SK-N-DZ (cell line): ENCODE measurements at places on chromosomes 5 and 9.

DNA sequence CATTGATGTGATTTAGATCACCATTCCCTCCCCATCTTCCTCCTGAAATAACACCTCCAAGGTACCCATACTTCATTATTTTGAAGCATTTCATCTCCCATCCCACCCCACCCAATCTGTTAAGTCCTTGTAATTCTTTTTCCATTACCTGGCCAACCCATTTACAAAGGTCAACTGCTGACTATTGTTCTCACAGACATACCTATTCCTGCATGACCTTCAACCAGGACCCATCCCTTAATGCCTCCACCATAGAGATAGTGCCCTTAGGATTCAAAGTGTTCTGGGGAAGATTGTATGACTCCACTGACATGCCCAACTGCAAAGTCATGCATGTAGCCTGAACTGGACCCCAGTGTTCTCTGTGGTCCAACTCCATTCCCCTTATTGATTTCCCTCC is 91.2 kb downstream of the NLN start:
- no peak for DNase-seq

GRCh38 chr5:42993516-42994245 is 46.4 kb downstream of the ANXA2R start:
- DNase-seq: no peak

GRCh38 chr9:111874500-111874899 is 22.1 kb upstream of the UGCG start:
- no peak for DNase-seq

DNA sequence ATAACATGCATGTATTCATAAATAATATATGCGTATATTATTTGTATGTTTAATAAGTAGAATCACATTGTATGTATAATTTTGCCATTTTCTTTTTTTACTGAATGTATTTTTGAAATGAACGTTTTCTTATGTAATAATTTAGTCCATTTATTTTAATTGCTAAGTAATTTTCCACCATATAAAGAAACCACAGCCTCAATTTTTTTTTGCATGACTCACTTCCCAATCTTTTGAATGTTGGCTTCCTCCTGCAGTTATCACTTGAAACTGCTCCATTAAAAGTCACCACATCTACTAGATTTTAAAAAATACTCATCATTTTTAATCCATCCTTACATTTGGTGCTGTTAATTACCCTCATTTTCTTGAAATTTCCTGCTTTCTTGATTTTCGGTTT is 363.3 kb upstream of the MEF2C start:
- no peak for DNase-seq

GRCh38 chr9:7370988-7371387 is 428.6 kb downstream of the DMAC1 start:
- no peak for DNase-seq

GRCh38 chr9:79667817-79668436 is 96.2 kb downstream of the TLE4 start:
- DNase-seq: no peak

GRCh38 chr9:133124907-133125275 is 3.9 kb upstream of the RALGDS start:
- no peak for DNase-seq

DNA sequence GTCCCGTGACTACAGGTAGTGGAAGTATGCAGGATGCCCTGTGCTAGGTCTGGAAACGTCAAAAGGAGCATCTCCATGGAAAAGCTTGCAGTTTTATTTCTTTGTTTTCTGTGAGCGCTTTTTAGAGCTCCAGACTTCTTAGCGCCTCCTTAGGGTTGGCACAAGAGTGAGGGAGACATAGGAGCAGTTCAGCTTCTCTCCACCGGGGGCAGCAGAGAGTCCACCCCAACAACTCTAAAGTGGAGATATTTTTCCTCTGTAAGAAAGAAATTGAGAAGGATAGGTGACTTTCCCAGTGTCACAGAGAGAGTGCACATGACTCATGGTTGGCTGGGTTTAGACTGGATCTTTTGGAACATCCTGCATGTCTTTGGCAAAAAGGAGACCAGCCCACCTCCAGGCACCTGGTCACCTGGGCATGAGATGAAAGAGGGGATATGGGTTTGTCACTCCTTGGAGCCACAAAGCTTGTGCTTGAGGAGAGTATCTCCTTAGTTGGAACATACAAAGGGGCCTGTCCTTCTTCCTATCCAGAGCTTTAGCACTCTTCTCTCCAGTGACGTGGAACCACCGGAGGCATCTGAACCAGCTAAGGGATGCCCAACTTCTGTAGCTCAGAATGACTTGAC is 637.7 kb downstream of the SEMA5A start:
- DNase-seq: peak; percentile 25

- no peak for DNase-seq
These were observed 26.7 kb downstream of the LNPEP start for GRCh38 chr5:96962540-96962991.

GRCh38 chr5:120124961-120125360 is 339.1 kb upstream of the PRR16 start:
- no peak for DNase-seq

GRCh38 chr5:57002959-57003485 is 51.1 kb upstream of the MIER3 start:
- DNase-seq: no peak

DNA sequence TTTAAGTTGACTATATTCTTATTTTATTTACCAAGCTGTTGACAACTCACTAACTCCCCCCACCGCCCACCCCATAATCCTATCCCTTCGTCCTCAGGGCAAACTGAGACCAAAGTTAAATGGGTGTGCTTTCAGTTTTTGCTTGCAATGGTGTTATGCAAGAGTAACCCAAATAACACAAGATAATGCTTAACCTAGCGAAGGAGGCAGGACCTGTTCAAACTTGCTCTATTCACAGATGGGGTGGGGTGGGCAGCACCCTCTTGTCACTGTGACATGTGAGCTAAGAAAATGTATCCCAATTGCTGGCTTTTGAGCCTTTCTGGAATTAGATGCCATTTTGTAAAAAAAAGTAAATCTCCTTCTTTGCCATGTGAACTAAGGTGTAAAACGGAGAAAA is 40.4 kb downstream of the GLIS3 start:
- no peak for DNase-seq

GRCh38 chr9:107739601-107740082 is 250.1 kb upstream of the KLF4 start:
- DNase-seq: no peak

GRCh38 chr5:98401656-98402055 is 371.8 kb upstream of the RGMB start:
- no peak for DNase-seq

DNA sequence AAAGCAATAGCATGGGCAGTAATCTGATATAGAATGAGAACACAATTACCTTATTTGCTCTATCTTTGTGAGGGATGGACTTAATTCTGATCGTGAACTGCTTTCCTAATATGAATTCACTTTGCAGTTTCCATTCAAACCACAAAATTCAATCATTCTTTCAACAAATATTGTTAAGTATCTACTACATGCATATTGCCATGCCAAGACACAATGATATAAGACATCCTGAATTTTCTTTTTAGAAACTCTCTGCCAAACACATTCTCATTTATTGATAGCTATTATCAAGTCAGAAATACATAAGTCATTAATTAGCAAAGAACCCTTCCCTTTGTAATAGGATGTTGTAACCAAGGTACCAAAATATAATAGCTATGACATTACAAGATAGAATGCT is 121.6 kb upstream of the TARS1 start:
- DNase-seq: no peak

DNA sequence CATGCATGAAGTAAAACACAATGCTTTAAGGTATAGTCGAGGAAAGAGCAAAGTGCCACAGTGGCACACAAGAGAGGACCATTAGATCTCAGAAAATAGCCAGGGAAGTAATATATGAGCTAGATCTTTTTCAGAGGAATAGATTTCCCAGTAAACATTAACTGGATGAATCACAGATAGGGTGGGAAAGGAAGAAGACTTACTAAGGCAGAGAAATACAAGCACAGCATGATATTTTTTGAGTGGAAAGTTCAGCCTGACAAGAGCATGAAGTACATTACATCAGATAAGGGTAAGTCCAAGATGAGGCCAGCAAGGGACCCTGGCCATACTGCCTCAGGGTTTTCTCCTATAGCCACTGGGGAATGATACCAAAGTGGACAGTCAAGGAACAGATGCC is 804.6 kb upstream of the DMAC1 start:
- no peak for DNase-seq

- peak; percentile 57 for DNase-seq
These were observed 9.4 kb downstream of the PRELID2 start for GRCh38 chr5:145825751-145826180.

DNA sequence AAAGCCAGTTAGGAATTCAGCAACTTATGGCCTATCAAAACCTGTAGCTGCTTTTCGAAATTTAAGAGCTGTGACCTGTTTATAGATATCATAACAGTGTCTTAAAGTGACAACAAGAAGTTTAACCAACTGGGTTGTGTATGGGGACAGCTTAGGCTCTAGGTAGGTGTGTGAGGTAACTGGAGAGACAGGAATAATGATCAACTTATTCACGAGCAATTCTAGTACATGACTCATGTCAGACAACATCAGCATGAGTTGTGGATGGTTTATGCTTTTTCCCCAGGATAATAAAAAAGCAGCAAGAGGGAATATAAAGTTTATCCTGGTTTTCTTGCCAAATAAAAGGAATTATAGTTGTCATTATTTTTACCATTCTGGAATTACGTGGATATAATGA is 88.6 kb downstream of the GDNF start:
- no peak for DNase-seq

DNA sequence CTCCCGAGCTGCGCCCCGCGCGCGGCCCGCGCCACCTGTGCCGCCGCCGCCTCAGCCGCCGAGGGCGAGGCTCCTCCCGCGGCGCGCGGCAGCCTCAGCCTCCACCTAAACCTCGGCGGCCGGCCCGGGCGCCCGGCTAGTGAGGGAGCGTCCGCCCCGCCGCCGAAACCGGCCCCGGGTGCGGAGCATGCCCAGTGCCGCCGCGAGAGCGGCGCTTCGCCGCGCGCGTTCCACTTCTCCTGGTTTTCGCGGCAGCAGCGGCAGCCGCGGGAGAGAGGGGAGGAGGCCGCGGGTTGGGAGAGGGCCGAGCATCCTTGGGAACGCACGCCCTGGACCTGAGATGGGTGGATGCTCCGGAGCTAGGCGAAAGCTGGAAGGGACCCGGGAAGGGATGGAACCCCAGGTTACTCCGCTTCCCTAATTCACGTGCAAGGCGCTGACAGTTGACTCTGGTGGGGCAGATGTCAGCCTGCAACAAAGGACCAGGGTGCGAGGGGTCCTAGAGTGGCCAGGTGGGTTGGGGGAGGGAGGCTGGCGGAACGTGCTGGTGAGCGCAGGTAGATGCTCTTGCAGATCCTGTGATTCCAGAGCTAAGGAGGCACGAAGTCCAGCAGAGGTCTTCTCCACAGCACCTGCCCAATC is at the start of gene CTNND2:
Gene CTNND2 (minus strand): TSS at position 182 of the 642 bp plus-strand sequence. CDS start 593 bp downstream, outside the sequence.
- peak; percentile 95 for DNase-seq
